ENCODE measurements at places on chromosomes 1 and 21.

DNA sequence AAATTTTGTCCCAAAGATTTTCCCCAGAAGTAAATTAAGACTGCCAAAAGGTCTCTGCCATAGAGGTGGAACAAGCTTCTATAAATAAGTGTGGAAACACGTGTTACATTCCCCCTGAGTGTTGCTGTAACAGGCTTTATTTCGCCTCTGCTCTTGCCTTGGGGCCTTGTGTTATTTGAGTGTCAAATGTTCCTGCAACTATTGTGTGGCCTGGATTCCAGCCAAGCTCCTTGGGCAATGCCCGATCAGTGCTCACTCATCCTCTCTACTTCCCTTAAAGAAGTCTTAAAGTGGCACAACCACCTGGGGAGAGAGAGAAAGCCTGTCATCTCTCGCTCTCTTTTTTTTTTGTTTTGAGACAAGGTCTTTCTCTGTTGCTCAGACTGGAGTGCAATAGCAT is 156.7 kb downstream of the NR5A2 start:
- peak; percentile 98 for DNase-seq

- no peak for DNase-seq
Measured at GRCh38 chr1:36888811-36889477, 145.4 kb downstream of the GRIK3 start.

- DNase-seq = no peak
Measured at GRCh38 chr1:168861421-168862004, 132.5 kb upstream of the DPT start.

- peak; percentile 53 for DNase-seq
Measured at GRCh38 chr1:235105051-235106043, 23.3 kb downstream of the TOMM20 start.

DNA sequence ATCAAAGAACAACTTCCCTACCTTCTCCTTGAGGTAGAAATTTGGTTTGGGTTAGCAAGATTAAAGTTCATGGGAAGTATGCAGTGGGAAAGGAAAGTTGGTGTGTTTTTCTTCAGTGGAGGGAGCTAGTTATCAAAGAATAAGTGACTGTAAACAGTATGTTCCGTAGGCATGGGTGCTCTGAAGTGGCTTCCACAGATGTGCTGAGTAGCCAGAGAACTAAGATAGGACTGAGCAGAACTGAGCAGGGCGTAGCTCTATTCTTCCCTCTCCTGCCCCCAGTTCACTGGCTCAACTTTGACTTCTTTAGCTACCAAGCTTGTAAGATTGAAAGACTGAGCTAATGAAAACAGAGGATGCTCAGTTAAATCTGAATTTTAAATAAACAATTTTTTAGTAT is 3.4 kb downstream of the ADCY10 start:
- DNase-seq = no peak

DNA sequence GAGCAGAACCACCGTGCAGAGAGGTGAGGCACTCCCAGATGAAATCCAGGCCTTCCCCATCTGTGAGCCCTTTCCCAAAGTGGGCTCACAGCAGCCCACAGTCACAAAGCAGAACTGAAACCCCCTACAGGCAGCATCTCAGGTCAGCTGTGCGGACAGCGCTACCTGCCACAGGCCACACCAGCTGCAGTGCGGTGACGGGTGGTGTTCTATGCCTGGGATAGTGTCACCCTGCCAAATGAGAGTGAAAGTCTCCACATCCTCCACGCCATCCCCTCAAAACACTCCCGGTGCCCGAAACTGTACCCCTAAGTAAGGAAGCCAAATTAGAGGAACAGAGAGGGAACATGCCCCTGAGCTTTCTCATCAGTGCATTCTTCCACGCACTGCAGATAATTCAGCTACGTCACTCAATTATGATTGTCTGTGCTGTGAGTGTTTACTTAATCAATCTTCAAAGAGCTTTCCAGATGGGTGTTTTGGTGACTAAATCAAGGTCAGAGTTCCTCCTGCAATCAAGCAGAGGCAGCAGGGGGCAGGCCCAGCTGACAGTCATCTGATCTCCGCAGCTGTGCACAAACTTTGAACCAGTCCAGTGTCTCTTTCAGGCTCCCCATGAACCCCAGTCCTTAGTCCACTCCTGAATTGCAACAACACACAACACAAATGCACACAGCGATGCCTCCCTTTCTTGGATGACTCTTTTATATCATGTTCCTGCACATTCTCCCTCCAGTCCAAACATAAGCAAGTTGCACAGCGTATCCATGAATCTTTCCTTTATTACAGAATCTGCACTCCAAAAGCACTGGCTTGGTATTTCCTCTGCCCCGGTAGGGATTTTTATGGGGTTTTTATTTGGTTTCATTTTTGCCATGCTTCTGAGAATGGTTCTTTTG is 150.0 kb downstream of the TOMM20 start:
- peak; percentile 89 for DNase-seq

GRCh38 chr1:110846861-110847260 is 26.1 kb upstream of the CD53 start:
- no peak for DNase-seq

- DNase-seq = no peak
Measured at GRCh38 chr1:145936247-145936646, 9.0 kb upstream of the RBM8A start.

GRCh38 chr1:226920446-226920894 is 19.6 kb upstream of the COQ8A start:
- no peak for DNase-seq

GRCh38 chr1:30700528-30701257 is 22.7 kb downstream of the MATN1 start:
- DNase-seq = peak; percentile 72

DNA sequence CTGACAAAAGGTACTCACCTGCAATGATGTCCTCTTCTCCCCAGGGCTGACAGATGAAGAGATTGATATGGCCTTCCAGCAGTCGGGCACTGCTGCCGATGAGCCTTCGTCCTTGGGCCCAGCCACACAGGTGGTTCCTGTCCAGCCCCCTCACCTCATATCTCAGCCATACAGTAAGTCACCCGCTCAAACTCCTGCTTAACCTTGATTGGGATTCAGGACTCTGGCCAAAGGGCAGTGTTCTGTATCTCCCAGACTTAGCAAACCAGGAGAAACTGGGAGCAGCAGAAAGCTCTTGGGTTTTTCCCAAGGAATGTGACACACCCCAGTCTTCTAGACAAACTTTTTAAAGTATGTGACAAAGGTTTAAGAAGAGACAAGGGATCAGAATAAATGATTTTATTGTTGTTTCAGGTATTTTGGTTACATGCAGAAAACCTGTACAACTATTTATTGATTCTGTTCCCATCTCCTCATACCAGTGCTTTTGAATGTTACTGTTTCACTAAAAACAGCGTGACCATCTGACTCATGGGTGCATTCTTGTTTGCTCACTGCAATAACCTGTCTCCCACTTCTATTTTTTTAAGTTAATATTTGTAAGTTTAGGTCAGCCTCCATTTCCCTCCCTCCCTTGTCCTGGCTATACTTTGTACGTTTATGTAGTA is 124.6 kb downstream of the PEX14 start:
- DNase-seq = peak; percentile 95

GRCh38 chr1:156652131-156652991 is 10.4 kb downstream of the BCAN start:
- peak; percentile 26 for DNase-seq

- DNase-seq = no peak
Measured at GRCh38 chr1:76500116-76500515, 367.2 kb upstream of the ST6GALNAC5 start.

GRCh38 chr1:231523816-231524215 is 4.7 kb upstream of the TSNAX start:
- no peak for DNase-seq

- DNase-seq = peak; percentile 76
Measured at GRCh38 chr1:228226956-228227791, 19.3 kb downstream of the OBSCN start.

- DNase-seq = peak; percentile 69
Measured at GRCh38 chr21:27567381-27567780, 600.5 kb upstream of the ADAMTS5 start.

- no peak for DNase-seq
Measured at GRCh38 chr1:63757334-63757733, 16.5 kb upstream of the ROR1 start.

GRCh38 chr1:2801535-2802291 is at the start of gene TTC34:
TTC34 (minus strand) TSS chr1:2801693; CDS start chr1:2800827, 866 bp downstream.
- no peak for DNase-seq

DNA sequence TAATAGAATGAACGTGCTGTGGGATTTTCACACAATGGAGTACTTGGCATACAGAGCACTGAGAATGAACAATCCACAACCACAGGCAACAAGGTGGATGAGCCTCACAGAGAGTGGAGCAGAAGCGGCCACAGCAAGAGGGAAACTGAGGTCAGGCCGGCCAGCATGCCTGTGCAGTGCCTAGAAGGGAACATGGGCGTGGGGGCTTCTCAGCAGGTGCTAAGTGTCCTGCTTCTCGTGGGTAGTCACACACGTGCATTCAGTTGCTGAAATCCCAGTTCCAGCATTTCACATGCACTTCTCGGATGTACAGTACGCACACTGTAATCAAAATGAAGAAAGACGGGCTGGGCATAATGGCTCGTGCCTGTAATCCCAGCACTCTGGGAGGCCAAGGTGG is 33.1 kb downstream of the WDR4 start:
- no peak for DNase-seq

DNA sequence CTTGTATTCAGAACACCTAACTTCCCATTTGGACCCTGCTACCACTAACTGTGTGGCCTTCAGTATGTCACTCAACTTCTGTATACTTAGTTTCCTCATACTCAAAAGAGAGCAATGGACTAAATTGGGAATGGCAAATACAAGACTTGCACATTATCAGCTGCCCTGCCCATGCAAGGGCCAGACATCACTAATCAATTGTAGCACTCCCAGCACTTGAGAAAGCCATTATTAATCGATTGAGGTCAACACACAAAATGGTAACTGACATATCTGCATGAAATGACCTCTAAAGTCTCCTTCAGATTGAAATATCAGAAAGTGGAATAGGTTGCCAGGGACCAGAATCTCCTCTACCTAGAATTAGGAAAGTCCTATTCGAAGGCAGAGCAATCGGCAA is 59.2 kb downstream of the MT1HL1 start:
- no peak for DNase-seq

DNA sequence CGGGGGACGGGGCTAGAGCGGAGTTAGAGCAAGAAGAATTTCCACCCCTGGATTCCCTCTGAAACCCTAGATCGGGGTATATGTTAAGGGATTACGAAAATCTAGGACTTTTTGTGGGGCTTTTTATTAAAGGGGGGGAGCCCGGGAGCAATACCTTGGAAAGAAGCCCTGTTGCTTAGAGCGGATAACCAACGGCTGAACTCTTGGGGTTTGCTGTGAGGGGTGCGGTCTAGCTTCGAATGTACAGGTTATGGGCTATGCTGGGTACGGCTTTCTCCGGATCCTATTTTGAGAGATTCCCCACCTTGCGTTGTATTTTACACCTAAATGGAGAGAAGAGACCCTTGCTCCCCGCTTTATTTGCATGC is 626 bp downstream of the DYRK3 start:
- no peak for DNase-seq

DNA sequence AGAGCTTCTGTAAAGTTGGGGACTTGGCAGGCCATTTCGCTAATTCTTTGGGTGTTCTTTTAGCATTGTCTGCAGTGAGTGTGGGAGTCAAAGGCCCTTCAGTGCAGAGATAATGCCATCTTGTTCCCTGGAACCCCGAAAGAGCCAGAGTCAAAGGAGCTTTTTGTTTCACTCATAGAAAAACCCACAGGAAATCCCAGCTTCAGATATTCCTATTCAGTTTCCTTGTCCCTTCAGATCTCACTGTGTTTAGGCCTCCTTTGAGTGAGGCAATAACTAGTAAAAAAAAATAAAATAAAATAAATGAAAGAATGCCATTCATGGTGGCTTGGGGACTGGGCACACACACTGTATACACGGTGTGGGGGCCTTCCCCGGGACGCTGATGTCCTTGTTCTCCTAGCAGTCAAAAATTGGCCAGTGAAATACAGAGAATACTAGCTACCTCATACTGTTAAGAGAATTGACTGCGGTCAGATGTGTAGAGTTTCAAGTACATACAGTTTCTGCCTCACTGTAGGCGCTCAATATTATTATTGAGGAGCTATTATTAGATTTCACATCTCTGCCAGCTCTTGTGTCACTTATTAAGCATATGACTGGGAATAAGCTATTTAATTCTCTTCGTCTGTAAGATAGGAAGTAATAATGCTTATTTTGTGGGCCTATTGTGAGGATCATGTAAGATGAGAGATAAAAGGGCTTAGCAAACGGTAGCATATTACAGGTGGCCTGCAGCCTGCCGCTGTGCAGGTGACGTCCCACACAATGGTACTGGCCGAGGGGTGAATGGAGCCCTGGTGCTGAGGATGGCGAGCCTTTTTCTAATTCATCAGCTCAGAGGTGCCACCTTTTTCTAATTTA is 16.7 kb downstream of the DISC1 start:
- DNase-seq = no peak

- DNase-seq = peak; percentile 40
Measured at GRCh38 chr1:72462186-72462905, 180.0 kb upstream of the NEGR1 start.

- no peak for DNase-seq
Measured at GRCh38 chr1:205535096-205535495, 30.6 kb downstream of the CDK18 start.

DNA sequence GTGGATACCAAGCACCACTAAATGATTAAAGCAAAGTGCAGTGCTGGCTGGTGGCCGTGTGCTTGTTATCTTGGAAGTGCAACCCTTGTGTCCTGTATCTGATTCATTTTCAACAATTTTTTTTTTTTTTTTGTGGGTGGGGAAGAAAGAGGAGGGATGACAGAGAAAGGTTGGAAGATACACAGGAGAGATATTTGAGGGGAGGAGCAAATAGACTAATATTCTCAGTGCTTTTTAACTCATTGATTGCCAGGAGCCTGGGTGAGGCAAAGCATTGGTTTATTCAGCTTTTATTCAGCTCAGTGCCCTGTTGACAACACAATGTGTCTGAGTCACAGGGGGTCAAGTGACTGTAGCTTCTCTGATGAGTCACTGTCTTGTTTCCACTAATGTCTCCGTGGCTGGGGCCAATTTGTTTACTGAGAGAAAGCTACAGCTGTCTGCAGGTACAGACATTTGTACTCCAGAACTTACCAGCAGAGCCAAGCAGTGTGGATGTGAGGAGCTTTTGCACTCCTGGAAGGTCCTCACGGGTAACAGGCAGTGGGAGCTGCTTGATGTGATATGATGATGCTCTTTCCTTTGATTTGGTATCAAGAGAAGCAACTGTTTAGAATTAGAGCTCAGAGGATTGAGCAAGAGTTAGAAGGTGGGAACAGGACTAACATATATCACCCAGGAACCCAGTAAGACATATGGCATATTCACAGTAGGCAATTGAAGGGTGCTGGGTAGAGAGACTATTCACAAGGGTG is 23.6 kb upstream of the DNM3 start:
- DNase-seq = peak; percentile 94

GRCh38 chr21:26177746-26178426 is 7.3 kb upstream of the APP start:
- no peak for DNase-seq

- DNase-seq = no peak
Measured at GRCh38 chr21:45873418-45873817, 108.2 kb upstream of the COL6A1 start.

- DNase-seq = peak; percentile 87
Measured at GRCh38 chr1:26351590-26352337, 2.2 kb downstream of the CRYBG2 start.

- DNase-seq = no peak
Measured at GRCh38 chr1:116740296-116740695, 13.9 kb upstream of the CD2 start.

All from renal cortical epithelial cell (primary cell).